ENCODE measurements at places on chromosomes 2 and 18.

- DNase-seq, result no peak
Observed at GRCh38 chr2:160963957-160964356, 196.3 kb upstream of the TANK start.

DNA sequence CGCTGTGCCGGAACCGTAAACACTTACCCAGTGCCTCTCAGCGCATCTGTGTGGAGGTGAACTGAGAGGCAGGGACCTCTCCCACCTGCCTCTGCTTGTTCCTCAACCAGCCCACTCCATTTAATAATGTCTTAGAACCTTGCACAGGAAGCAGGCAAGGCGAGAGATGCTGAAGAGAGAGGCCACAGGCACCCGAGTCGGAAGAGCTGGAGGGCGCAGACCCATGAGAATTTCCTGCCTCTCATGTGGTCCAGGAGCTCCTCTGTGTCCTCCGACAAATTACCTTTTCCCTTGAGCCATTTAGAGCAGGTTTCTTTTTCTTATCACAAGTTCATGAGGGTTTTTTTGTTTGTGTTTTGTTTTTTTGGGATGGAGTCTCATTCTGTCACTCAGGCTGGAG is 4.9 kb upstream of the RFX8 start:
- no peak for DNase-seq

GRCh38 chr2:124959581-124959980 is 934.5 kb downstream of the CNTNAP5 start:
- no peak for DNase-seq

- no peak for DNase-seq
Observed at GRCh38 chr18:2027016-2027415, 544.3 kb downstream of the METTL4 start.

DNA sequence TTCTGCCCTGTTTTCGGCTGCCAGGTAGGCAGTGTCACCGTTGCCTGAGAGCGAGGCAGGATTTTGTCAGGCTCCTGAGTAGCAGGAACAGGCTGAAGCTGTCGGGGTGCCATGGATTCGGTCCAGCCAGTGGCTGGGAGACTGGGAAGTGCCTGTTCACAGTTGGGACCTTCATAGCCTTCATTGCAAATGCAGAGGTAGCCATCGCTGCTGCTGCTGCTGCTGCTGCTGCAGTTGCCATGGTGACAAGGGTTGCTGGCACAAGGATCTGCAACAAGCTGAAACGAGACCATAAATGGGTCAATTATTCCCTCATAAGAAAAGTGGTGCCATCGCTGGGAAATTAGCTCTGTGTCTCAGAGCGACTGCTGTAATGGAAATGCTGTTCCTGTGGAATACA is 122.7 kb downstream of the DNER start:
- DNase-seq, result no peak

- DNase-seq, result no peak
Observed at GRCh38 chr2:88919087-88919738, 227.7 kb downstream of the RPIA start.

GRCh38 chr2:102848366-102848839 is 86.6 kb downstream of the TMEM182 start:
- no peak for DNase-seq
